GM03348 (cell line): ENCODE measurements at places on chromosomes 16 and 17.

- peak; percentile 57 for DNase-seq
Observed at GRCh38 chr17:59846394-59847165, 46.2 kb downstream of the TUBD1 start.

DNA sequence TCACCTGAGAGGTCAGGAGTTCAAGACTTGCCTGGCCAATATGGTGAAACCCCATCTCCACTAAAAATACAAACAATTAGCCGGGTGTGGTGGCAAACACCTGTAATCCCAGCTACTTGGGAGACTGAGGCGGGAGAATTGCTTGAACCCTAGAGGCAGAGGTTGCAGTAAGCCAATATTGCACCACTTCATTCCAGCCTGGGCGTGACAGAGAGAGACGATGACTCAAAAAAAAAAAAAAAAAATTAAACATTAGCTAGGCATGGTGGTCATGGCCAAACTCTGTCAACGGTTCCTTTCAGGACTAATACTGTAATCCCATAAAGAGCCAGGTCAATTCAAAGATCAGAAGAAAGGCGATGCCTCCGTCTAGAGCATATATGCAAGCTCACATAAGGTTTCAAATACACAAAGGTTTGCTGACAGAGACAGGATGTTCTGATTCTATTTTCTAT lies 2.4 kb downstream of the RNF157 start:
- DNase-seq: no peak

GRCh38 chr16:86828653-86829052 lies 250.3 kb downstream of the FOXL1 start:
- DNase-seq: no peak

DNA sequence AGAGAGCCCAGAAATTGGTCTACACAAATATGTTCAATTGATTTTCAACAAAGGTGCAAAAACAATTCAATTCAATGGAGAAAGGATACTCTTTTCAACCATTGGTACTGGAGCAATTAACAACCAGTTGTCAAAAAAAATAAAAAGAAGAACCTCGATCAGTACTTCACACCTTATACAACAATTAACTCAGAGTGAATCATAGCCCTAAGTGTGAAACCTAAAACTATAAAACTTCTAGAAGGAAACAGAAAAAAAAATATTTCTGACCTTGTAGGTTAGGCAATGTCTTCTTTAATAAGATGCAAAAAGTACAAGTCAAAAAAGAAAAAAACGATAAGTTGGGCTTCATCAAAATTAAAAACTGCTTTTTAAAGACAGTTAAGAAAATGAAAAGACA lies 56.1 kb upstream of the CHMP6 start:
- DNase-seq: no peak

- DNase-seq: peak; percentile 44
Observed at GRCh38 chr16:8959921-8960787, 3.6 kb downstream of the USP7 start.

- DNase-seq: no peak
Observed at GRCh38 chr17:44074231-44074910, 3.8 kb downstream of the G6PC3 start.

DNA sequence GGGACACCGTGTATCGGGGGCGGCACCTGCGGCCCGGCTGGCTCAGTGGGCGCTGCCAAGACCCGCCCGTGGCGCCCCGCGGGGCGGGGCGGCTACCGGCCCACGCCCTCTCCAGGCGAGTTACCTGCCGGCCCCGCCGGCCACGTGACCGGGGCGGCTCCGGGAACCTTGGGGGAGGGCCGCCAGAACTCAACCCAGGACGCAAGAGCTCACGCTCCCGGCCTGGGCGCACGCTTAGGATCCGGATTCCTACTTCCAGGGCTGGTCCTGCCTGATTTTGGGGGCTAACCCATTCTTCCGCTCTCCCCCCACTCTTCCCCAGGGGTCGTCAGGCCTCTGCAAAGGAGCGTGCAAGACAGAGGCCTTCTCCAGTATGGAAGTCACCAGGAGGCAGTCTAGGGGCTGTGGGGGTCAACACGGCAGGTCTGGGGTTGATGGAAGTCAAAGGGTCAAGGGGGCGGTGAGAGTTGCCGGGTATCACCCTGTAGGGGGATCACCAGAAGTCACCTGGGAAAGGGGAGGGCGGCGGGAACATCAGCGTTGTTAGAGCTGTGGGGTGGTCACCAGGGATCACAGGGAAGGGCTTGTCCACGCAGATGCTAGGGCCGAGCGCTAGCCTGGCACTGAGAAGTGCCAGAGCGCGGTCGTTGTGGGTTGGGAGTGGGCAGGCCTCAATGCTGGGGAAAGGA lies 354 bp upstream of the ESRP2 start:
- no peak for DNase-seq

GRCh38 chr17:17089796-17090641 lies 47.8 kb downstream of the MPRIP start:
- DNase-seq: no peak

DNA sequence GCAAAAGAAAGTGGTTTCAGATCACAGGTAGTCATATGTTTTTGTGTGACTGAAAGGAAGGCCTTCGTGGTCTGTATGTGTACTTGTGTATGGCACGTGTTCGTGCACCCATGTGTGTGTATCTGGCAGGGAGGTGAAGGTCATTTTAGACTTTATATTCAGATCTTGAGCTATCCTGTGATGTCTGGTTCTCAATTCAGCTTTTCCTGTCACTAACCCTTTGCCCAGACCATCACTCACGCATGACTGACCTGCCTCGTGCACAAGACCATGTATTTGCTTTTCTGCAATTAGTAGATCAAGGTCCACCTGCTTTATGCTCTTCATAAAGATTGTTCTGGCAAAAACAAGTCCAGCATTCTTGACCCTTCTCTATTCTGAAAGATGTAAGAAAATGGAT lies 139.7 kb upstream of the MAF start:
- DNase-seq: no peak

DNA sequence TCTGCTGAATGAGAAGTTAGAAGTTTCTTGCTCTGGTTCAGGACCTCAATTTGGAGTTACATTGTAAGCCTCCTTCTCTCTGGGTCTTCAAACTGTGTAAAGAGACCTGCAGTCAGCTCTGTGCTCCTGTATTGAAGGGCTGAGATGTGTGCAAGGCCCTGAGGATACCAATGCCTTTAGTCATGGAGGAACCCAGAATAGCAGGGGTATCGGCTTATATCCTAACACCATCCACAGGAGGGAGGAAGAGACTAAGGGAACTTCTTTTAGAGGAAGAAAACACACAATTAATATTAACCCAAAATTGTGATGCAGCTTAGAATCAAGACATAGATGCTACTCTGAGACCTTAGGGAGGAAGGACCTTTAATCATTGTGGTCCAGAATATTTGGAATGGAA lies 36.5 kb downstream of the GLP2R start:
- DNase-seq: no peak

DNA sequence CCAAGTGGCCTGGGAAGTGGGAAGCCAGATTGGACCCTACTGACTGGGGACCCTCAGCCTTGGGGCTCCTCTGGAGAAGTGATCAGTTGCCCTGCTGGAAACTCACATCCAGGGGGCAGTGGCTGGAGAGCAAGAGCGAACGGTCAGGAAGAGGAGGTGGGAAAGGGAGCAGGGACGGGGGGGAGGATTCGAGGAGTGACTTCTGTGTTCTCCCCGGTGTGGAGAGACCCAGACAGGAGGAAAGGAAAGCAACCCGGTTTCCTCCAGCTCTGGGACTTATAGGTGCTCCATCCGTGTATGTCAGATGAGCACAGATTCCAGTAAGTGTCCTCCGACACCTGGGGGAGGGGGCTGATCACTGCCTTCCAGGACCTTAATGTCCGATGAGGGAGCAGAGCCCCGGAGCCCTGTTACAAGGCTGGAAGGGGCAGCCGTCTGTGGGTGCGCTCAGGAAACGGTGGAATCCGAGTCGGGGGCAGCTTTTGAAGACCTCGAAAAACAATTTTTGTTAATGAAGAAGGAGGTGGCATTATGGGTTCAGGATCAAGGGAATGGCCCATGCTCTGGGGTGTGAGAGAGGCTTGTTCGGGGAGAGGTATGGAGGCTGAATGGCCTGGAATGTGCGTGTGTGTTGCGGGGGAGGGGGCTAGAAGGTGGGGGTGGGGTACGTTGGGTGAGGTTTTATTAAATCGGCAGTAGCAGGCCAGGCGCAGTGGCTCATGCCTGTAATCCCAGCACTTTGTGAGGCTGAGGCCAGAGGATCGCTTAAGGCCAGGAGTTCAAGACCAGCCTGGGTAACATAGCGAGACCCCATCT lies 34.8 kb upstream of the NDRG4 start:
- peak; percentile 36 for DNase-seq

DNA sequence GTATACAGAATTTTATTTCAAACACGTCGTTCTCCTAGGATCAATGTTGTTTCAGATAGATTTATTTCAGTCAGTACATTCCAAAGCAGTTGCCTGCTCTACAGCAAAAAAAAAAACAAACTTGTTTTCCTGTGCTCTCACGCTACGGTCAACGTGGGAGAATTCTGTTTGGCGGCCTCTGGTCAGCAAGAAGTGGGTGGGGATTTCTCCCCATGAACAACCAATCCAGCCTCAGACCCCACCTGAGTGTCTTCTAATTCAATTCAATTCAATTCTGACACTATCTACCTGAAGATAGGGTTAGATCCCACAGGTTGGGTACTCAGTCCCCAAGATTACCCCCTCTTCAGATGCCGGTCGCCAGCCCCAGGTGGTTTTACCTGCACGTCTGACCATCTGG lies 22.1 kb downstream of the C17orf58 start:
- no peak for DNase-seq

GRCh38 chr16:85162478-85163277 lies 50.4 kb upstream of the CIBAR2 start:
- peak; percentile 87 for DNase-seq

GRCh38 chr17:31534223-31534888 lies 142.9 kb downstream of the RAB11FIP4 start:
- DNase-seq: no peak

GRCh38 chr17:38590988-38591758 lies 14.6 kb downstream of the SRCIN1 start:
- no peak for DNase-seq

GRCh38 chr16:27251541-27252205 lies 16.9 kb downstream of the NSMCE1 start:
- DNase-seq: no peak

DNA sequence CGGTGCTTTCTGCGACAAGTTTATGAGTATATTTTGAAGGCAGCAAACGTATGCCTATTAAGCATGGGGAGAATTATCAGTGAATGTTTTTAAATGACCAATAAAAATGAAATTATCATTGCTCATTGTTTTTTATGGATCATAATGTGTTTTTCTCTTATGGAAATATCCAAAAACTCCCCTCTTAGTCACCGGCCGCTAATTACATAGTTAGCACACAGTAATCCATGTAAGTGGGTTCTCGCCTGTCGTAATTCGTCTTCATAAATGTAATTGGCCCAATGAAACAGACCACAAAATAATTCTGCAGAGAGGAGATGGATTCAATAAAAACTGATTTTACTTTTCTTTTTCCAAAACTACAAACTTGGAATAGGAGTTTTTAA lies 69.3 kb downstream of the WSCD1 start:
- DNase-seq: no peak
